ENCODE measurements at places on chromosomes 2 and 18.

DNA sequence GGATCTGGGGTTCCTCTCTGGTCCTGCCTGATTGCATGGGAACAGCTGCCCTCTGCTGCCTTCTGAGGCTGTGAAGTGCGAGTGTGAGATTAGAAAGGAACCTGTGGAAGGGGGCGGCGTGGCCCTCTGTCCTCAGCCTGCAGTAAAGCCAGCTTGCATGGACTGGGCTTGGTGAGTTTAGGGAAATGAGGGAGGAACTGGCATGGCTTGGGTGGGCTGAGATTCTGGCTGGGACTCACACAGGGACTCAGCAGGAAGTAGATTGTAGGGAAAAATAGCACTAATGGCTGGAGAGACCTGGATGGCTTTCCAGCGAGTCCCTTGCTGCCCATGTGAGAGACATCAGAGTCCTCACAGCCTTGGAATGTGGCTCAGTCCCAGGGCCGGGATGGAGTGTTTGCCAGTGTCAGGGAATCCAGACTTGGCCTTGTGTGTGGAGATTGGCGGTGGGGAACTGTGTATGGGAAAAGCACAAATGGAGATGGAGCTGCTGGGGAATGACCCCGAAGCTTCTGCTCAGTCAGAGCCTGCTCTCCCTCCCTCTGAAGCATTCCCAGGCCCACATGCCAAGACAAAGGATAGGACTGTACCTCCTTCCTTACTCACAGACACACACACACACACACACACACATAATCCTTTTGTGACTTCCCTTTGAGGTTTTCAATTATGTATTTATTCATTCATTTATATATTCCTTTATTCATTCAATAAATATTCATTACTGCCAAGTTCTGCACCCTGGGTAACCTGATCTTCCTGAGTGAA, 115.4 kb downstream of the ACAA2 start:
- DNase-seq: no peak

GRCh38 chr2:240573516-240574385, 5.5 kb downstream of the RNPEPL1 start:
- no peak for DNase-seq

- DNase-seq: peak; percentile 74
These were observed 1.0 kb upstream of the GMPPA start for GRCh38 chr2:219497495-219498279.

GRCh38 chr18:11366410-11366809, 217.0 kb upstream of the PIEZO2 start:
- DNase-seq: no peak

DNA sequence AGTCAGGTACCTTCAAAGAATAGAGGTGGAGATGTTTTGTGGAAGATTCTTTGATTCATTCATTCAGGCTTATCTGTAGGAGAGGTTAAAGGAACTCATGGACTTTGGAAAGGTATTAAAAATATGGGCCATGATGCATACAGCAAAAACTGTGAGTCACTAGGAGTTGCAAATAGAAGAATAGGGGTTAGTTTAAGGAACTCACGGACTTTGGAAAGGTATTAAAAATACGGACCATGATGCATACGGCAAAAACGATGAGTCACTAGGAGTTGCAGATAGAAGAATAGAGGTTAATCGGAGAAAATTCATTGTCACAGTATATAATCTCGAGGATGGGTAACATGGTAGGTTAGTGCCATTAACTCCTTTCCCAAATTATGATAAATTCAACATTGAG, 41.2 kb downstream of the SLC9A2 start:
- DNase-seq: no peak

GRCh38 chr18:64415218-64415617, 266.3 kb upstream of the LINC00305 start:
- no peak for DNase-seq

DNA sequence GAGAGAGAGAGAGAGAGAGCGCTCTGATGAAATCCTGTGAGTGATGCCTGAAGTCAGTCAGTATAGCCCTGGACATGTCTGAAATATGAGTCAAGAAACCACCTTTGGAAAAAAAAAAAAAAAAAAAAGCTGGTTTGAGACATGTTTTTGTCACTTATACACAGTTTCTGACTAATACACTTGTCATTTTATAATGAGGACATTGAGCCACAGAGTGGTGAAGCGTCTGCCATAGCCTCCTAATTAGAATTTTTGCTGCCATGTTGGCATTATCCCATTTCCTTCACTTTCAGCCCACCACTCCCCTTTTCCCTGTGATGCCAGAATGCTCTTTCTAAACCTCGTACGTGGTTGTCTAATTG, 15.7 kb upstream of the MYO3B start:
- DNase-seq: no peak

GRCh38 chr2:165864296-165864695, 70.2 kb upstream of the GALNT3 start:
- DNase-seq: no peak

DNA sequence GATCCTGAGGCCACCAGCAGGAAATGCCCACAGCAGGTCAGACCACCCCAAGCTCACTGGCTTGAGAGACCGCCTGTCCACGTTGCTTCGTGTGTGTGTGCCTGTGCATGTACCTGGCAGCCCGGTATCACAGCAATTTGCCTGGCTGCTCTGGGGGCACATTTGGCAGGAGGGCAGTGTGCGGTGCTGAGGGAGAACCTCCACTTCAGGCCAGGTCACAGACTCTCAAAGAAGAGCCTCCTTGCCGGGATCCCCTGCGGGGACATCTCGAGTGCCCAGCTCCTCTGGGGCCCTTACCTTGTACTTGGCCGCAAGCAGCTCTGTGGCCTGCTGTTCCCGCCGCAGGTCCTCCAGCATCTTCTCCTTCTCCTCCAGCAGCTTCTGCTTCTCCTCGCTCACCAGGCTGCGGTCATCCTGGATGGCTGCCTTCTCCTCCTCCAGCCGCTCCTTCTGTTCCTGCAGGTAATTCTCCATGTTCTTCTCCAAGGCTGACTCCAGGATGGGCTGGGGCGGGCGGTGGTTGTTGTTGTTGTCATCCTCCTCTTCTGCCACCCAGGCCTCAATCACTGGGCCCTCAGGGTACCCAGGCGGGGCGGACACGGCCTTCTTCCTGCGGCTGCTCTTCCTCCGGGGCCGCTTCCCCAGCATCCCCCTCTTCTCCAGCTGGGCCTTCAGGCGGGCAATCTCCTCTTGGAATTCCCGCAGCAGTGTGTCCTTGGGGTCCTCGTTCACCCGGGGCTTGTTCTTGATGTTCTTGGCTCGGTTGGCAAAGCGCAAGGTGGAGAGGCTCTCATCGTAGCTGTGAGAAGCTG, 2.0 kb downstream of the KIF3C start:
- DNase-seq: no peak

DNA sequence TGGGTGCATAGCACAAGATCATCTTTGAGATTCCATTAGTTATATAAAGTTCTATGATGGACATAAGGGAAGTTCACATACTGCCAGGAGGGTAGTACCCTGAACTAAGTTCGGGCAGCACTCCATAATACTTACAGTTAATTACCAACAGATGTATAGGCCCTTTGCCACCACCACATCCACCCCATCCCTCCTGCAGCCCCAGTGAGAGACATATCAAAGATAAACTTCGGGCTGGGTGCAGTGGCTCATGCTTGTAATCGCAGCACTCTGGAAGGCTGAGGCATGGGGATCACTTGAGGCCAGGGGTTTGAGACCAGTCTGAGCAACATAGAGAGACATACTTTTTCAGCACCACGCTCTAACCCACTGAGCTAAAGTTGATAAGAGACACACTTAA, 46.4 kb upstream of the NPAS2 start:
- no peak for DNase-seq

GRCh38 chr2:54455563-54456361, at the start of gene SPTBN1:
SPTBN1 (plus strand) TSS chr2:54456327; CDS start chr2:54526419, 70,092 bp downstream.
- peak; percentile 98 for DNase-seq

GRCh38 chr2:170656669-170657068, 58.5 kb upstream of the SP5 start:
- no peak for DNase-seq

DNA sequence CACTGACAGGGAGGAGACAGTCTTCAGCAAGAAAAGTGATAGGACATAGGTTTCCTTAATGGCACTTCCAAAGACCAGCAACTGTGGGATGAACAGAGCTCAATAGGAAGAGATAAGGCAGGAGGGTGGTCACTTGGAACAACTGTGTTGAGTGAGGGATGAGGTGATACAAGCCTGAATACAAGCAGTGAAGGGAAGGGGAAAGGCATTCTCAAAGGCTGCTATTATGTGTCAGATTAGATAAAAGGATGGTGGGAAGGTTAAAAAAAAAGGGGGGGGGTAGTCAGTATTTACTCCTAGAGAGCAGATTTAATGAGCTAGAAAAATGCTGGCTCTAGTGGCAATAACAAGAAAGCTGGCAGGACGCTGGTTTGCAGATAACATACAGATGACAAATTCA, 25.7 kb downstream of the CCBE1 start:
- no peak for DNase-seq

Data from SHP77 (cell line).